ENCODE measurements at places on chromosomes 13 and 19.
A peak's percentile ranks its signal among the peaks of the same experiment; 100 is the strongest.

DNA sequence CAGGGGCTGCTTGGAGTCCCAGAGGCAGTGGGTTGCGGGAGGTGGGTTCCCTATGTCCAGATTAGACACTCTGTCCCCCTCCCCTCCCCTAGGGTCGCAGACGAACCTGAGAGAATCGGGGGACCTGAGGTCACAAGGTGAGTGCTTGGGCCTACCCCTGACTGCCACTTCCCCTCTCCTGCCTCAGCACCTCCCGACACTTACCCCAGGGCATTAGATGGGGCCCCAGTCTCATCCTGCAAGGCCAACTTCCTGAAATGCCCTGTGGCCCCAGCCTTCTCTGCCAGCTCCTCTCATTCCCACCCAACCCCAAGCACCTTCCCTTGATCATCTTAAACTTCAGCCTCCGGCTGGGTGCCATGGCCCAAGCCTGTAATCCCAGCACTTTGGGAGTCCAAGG is 23.0 kb downstream of the CKM start:
- DNase-seq: no peak

DNA sequence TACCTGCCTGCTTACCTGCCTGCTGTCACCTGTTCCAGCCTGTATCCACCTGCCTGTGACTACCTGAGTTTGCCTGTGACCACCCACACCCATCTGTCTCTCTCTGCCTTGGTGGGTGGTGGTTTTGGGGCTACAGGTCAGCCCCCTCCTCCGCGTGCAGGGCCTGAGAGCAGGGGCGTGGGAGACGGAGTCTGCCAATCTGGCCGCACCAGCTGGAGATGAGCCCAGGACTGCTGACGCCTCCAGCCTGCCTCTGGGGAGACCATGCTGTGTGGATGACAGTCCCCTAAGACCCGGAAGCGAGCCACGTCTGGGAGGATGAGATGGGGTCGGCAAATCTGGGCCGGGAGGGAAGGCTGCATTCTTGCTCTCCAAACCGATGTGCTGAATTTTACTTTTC is 15.9 kb upstream of the KCTD15 start:
- DNase-seq: peak; percentile 25

GRCh38 chr19:16315825-16316505 is 8.7 kb upstream of the KLF2 start:
- peak; percentile 99 for DNase-seq

GRCh38 chr19:46617601-46618000 is 7.3 kb downstream of the PTGIR start:
- no peak for DNase-seq

- peak; percentile 79 for DNase-seq
These were observed 117.0 kb upstream of the POSTN start for GRCh38 chr13:37715606-37716015.

- DNase-seq: no peak
These were observed 14.8 kb upstream of the ZNF492 start for GRCh38 chr19:22619371-22619770.

DNA sequence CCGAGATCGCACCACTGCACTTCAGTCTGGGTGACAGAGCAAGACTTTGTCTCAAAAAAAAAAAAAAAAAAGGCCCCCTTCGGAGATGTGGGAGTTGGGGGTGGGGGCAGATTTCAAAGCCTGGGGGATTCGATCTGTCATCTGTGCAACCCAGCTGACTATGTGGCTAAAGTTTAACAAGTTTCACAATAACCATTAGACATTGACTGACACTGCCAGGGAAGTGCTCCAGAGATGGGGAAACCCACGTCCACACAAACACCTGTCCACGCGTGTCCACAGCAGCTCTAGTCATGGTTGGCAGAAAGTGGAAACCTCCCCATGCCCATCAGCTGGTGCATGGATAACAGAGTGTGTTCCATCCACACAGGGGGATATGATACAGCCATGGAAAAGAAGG is 37.6 kb upstream of the HOMER3 start:
- DNase-seq: no peak

DNA sequence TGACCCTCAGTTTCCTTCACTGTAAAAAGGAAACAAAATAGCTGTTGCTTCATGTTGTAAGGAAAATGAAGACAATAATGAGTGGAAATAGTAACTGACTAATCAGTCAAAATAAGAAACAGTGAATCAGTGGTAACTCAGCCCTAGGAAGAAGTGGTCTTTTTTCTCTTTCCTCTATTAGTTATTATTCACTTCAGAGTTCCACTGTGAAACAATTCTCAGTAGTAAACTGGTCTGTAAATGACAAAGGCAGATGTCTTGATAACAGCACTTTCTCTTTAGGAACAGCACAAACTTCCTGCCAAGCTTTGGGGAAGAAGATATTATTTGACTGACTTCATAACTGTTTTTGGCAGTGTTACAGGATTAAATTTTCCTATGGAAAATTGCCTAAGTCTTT is 600.5 kb upstream of the KLHL1 start:
- no peak for DNase-seq

DNA sequence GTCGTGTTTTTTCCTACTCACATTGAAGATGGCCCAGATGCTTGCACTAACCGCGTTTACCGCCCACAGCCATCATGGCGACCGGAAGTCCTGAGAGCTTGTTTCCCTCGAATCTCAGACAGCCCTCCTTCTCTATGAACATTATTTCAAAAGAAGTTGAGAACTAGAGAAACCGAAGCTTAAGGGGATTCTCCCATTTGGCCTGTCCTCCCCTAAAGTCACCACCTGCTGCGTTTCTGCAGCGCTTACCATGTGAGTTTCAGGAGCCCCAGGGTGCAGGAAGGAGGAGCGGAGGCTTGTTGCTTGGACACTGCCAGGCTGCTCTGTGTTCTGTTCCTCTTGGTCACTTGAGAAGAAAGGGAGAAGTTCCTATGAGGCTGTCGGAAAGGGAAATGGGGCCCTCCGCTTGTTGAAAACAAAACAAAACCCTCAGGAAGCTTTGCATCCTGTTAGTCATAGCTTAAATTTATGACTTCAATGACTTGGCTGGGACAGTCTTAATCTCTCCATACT is 6.2 kb downstream of the CARD8 start:
- no peak for DNase-seq

GRCh38 chr13:51355217-51355616 is 15.7 kb downstream of the SERPINE3 start:
- no peak for DNase-seq

DNA sequence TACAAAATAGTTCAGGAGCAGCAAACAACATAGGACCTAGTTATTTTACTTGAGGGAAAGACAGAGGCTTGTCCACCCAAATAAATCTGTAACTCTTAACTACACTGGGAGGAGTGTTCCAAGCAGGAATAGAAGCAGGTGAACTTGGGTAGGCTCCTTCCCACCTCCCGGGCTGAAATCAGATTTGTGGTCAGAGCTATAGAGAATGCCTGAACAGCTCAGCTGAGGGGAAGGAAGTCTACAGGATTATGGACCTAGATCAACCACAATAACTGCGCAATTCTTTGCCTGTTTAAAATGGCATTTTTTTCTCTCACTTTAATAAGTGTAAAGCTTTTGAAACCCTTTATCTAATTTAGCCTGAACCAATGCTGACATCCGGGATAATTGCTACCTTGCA is 73.5 kb upstream of the IRS2 start:
- no peak for DNase-seq

GRCh38 chr13:64339373-64340063 is 2890.6 kb downstream of the PCDH9 start:
- DNase-seq: no peak

DNA sequence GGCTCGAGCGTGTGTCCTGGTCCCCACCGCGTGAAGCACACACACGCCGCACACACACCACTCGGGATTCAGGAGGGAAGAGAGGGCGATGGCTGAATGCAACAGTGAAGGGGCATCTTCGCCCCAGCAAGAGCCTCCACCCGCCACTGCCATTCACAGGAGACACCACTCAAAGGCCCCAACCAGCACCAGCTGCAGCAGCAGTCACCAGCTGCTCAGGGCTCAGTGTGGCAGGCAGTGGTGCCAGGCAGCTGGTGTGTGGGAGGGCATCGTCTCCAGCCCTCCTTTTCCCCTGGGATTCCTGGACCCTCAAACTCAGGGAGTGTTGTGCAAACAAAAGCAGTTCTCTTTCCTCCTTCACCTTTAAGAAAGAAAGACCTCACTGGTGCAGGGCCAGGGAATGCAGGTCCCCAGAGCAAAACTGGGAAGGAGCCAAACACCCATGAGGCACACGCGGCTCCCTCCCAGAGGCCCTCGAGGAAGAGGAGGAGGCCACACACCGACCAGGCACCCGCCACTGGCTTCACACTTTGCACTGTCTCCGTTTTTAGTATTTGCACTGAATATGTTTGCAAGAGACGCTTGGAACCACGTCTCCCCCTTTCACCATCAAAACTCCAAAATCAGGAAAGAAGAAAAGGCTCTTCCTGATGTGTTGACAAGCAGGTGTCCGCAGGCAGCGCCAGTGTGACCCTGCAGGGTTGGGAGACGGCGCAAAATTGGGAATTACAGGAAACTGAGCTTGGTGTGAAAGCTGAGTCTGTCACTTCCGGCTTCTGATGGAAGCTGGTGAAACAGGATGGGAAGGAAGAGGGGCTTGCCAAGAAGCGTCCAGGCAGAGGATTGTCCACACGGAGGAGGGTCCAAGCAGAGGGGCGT is 26.4 kb upstream of the F7 start:
- no peak for DNase-seq
